ENCODE measurements at places on chromosomes 6 and 20.

DNA sequence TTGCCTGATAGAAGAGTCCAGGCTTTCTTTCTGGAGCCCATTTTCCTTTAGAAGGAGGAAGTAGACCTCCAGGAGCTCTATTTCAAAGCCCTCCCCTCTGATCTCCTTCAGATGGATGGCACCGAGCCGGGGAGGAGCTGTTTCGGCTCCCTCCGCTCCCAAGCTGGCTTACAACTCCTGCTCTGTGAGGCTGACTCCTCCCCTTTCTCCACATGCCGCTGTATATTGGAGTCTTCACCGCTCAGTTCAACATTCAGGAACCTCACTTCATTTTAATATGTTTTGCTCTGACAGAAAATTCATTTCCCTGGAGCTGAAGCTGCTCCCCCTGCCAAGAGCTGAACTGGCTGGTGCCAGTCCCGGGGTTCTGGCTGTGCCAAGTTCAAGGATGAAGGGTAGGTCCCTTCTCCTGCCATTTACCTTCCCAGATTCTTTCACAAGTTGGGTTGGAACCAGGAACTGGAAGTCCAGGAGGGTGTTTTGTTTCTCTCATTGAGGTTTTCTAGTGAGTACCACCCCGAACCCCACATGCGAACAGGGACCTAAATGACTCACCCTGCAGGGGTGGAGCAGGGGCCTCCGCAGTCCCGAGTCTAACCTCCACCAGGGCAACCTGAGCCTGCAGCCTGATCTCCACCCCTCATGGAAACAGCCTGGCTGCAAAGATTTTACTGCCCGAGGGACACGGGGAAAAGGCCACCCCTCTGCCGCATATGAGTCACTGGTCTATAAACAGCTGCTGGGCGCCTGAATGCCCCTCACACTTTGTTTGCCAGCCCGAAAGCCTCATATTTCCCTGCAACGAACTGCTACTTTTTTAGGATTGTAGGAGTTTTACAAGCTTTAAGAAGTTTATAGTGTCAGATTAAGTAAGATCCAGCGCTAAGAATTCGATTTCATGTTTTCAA, 68.6 kb upstream of the FOXA2 start:
- no peak for DNase-seq

DNA sequence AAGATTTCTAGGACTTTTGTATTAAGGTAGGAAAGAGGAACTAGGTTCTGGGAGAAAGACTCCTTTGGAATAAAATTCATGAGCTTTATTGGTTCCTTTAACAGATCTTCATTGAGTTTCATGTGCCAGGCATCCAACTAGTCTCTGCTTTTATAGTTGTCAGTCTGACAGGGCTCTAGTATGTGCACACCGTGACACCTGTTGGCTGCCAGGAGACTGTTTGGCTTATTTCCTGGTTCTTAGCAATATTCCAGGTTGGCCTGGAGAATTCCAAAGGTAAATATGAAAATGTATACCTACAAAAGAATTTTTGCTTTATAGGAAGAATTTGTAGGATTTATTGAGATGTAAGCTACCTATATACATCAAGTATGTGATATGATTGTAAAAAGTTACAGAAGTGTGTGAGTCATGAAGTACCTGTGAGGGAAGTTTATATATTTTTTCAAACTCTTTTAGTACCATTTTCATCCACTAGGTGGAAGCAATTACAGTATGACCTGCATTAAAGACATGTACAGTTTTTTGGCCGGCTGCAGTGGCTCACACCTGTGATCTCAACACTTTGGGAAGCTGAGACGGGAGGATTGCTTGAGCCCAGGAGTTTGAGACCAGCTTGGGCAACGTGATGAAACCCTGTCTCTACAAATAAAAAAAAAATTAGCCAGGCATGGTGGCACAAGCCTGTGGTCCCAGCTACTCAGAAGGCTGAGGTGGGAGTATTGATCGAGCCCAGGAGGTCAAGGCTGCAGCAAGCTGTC, 35.2 kb downstream of the NDUFAF5 start:
- no peak for DNase-seq

GRCh38 chr20:25453035-25453810, 45.8 kb downstream of the GINS1 start:
- no peak for DNase-seq

GRCh38 chr6:10429638-10430427, 15.0 kb upstream of the TFAP2A start:
- DNase-seq = no peak

DNA sequence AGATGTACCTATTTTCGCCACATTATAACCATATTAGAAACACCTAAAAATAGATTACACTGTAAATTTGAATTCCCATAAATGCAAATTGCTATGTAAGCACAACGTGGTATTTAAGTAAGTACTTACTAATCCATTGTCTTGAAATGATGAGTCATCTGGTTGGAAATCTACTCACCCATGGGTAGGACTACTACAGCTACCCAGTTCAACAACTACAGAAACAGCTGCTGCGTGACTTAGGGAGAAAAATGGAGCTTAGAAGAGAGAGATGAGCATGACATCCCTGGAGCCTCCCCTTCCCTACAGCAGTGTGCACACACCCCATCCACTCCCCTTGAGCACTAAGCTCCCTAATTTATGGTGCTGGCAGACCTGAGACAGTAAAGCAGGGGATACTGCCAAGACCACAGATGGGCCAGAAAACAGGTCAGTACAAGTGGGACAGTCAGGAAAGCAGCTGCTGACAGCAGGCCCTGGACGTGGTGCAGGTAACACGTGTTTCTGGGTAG, 26.9 kb downstream of the RRAGD start:
- DNase-seq = no peak

GRCh38 chr6:144477396-144477795, 192.3 kb downstream of the UTRN start:
- no peak for DNase-seq

GRCh38 chr6:41733707-41734665, 1.4 kb downstream of the TFEB start:
- DNase-seq = peak; percentile 64

GRCh38 chr6:13398421-13398994, 70.2 kb upstream of the TBC1D7 start:
- DNase-seq = no peak

DNA sequence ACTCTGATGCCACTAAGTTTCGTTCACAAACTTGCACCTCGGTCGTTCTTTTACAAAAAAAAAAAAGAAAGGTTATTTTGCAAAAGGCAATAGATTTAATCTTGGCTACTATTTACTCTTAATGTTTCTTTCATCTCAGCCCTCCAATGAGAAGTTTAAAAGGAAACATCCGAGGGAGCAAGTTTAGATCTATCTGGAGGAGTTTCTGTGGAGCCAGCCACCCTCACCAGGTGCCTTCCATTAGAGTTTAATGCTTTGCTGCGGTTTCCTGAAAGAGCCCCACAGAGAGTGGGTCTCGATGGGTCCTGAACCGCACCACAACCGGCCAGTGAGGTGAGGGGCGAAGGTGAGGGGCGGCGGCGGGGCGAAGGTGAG, 632 bp downstream of the PRKN start:
- DNase-seq = no peak

DNA sequence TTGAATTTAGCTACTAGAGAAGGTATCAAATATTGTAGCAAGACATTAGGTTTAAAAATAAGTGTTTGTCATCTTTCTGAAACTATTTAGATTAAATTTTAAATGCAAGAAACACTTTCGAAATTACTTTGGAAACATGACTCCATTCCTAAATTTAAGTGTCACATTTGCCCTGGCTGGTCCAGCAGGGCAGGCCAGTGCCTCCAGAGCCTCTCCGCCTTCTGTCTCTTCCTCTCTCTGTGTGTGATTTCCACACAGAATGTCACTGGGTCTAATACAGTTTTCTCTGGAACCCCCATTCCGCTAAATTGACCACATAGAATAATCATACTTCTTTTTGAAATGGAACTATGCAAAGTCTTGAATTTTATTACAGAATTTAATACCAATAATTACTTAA, 111.5 kb downstream of the SOBP start:
- no peak for DNase-seq

- no peak for DNase-seq
These were observed 78.8 kb upstream of the HMGN3 start for GRCh38 chr6:79313254-79313653.

DNA sequence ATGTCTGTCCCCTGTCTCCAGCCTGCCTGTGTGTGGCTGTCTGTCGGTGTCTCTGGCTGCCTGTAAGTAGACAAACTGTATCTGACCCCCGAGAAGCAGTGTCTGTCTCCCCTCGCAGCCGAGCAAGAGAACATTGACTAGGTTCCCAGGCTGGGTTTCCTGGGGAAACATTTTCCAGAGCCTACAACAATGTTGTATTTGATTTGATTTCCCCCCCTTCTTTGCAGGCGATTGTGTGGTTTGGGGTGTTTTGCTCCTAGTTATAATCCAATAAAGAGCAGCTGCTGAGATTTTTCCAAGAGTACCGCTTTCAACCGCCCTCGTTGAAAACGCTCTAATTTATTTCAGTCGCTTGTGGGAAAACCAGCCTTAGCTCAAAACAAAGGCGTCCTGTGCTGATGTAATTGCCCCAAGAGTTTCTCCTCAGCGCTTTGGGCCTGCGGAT, 92.6 kb downstream of the CDC5L start:
- DNase-seq = peak; percentile 65

DNA sequence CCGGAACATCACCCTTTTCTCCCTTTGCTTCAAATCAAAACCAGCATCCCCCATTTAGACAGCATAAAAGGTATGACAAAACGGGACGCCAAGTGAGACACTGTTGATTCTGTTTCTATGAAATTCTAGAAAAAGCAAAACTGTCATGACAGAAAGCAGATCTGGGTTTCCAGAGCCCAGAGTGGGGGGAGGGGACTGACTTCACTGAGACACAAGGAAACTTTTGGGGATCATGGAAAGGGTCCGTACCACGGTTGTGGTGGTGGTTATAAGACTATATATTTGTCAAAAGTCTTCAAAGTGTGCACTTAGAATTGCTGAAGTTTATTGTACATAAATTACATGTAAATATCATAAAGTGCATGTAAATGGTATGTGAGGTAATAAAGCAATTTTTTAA, 82.6 kb downstream of the SLC22A3 start:
- DNase-seq = no peak

- no peak for DNase-seq
These were observed 14.3 kb downstream of the B4GALT5 start for GRCh38 chr20:49699200-49699992.

DNA sequence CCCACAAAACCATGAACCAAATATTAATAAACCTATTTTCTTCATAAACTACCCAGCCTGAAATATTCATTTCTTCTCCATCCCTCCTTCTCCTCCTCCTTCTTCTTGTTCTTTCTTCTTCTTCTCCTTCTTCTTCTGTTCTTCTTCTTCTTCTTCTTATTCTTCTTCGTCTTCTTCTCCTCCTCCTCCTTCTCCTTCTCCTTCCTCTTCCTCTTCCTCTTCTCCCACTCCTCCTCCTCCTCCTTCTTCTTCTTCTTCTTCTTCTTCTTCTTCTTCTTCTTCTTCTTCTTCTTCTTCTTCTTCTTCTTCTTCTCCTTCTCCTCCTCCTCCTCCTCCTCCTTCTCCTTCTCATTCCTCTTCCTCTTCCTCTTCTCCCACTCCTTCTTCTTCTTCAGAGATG, 5.0 kb upstream of the TMEM74B start:
- no peak for DNase-seq

GRCh38 chr20:59421089-59421488, 120.7 kb downstream of the EDN3 start:
- no peak for DNase-seq

DNA sequence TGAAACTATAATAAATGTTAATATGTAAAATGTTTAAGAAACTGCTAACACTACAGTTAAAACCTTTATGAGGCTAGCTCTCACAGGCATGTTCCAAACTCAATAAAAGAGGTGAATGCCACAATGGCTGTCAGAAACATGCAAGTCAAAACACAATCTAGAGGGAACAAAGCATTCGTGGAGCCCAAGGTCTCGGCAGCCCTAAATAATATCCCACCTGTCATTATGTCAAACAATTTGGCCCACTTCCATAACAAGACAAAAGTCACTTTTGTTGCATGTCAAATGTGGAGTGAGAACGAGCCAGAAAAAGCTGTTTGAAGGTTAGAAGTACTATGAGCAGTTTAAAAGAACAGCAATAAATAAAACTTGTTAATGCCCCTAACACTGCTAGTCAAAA, 181.9 kb downstream of the GMDS start:
- no peak for DNase-seq

DNA sequence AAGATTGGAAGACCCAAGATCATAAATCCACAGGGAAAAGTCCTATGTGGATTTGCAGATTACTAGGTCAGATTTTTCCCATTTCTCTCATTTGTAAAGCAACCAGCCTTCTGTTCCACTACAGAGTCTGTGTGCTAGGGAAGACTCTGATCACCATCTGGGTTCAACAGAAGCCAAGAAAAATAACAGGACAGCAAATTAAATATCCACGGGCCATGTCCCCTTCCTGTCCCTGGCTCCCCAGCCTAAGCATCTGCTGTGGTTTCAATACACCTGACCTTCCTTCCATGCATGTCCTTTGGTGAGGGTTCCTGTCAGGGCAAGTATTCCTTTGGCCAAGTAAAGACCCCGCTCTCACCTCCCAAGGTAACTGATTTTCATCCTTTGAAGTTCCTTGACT, 558.8 kb downstream of the KIF16B start:
- no peak for DNase-seq

DNA sequence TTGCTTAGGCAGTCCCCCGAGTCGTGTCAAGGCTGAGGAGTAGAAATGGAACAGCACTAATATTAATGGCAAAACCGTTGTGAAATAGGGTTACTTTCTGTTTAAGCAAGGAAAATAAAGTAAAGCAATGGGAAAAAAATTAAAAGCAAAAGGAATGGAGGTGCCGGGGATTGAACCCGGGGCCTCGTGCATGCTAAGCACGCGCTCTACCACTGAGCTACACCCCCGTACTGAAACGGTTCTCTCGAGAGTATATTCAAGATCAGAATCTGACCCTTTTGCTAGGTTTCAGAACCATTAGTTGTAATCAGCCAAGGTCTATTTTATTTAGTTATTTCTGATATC, 85.5 kb downstream of the TRIM27 start:
- DNase-seq = peak; percentile 12

GRCh38 chr6:36735110-36736071, 37.8 kb downstream of the RAB44 start:
- DNase-seq = no peak

- DNase-seq = no peak
These were observed 25.0 kb downstream of the HEBP2 start for GRCh38 chr6:138428944-138429598.

DNA sequence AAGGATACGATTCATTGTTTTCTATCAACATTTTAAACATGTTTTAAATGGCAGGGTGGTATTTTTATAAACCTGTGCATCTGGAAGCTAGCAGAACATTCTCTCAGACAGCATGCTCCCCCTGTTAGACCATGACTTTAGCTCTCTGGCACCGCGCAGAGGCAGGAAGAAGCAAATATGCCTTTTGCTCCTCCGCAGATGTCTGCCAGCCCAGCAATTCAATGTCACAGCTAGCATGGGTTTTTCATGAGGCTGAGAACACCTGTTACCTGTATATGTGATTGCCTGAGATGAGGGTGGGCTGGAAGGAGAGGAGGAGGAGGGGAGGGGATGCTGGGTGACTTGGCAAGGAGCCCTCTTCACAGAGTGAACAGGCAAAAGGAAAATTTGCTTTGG, 6.7 kb downstream of the MTCH1 start:
- peak; percentile 49 for DNase-seq

GRCh38 chr20:23193801-23194384, 107.8 kb upstream of the CD93 start:
- no peak for DNase-seq

GRCh38 chr20:16945619-16946018, 197.5 kb downstream of the OTOR start:
- no peak for DNase-seq

Measured in amygdala (tissue), 56 donors.